Activated CD8-positive, alpha-beta T cell treated with anti-CD3 and anti-CD28 coated beads, Interleukin-2, amount 10 ng/mL, durations not matched to agents 7 days and 5 days (primary cell): ENCODE measurements at places on chromosomes 3 and 15. TPM values are rescaled to one million over a fixed set of nuclear protein-coding genes. Genes with fewer than 3 reads are reported as not detected.

GRCh38 chr3:5181469-5182141 is 5.9 kb upstream of the EDEM1 start:
- H3K27me3 ChIP-seq: no peaks in the 10 kb centered on the region
- no peak for DNase-seq
- H3K27ac ChIP-seq: no peak overlapping the region

DNA sequence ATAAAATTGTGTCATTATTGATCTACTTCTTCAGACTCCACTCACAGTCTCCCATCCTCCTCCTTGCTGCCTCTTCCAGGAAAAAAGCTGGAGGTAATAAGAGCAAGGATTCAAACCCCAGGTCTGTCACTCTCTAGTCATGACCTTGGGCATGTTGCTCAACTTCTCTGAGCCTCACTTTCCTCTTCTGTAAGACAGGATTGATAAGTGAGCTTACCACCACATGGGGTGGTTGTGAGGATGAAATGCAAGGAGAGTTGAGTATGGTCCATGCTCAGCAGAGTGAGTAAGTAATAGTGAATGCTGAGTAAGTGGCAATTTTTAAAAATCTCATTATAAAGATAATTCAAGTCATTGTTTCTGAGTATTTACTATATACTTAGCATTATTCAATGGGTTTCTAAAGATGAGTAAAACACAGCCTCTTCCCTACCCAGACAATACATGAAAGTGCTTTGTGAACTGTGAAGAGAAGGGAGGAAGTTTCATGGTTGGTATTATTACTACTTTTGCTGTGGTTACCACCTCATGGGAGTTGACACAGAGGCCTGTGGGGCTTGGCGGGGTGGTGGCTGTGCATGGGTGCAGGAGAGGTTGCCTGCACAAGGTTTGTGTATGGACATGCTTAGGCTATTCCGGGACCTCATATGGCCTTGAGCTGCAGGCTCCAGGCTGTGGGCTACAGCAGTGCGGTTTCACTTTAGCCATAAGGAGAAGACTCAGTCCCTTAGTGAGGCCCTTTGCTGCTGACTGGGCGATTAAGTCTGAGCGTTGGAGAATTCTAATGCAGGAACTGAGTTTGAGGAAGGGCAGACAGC is 30.0 kb downstream of the SLC6A11 start:
- H3K27ac ChIP-seq: no peak overlapping the region
- H3K36me3 ChIP-seq: no peaks in the 10 kb centered on the region
- H3K4me1 ChIP-seq: no peaks in the 10 kb centered on the region
- H3K27me3 ChIP-seq: peaks cover 3% of the 10 kb centered on the region

- H3K4me1 ChIP-seq: no peaks in the 10 kb centered on the region
- no peak overlapping the region for H3K27ac ChIP-seq
- H3K4me3 ChIP-seq: no peak overlapping the region
- no peak for DNase-seq
Observed at GRCh38 chr3:126316031-126316461, 41.2 kb downstream of the KLF15 start.

RPS27L gene
- total RNA-seq: 235 TPM

PCOLCE2 gene
- total RNA-seq: not detected

DNA sequence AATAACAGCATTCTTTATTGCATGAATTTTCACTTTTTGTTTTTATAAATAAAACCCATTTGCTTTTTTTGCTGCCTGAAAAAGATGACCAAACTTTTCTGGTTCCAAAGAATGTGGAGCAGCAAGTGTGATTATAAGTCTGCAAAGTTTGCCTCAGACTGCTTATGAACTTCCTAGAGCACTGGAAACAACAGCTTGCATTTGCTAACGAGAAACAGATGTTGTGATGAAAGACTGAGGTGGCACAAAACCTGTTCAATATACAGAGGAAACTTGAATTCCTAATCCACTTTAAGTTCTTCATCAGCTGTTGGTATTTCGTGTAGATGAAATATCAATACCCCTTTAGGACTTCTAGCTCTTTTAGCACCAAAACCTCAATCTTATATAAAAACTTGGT is 9.3 kb downstream of the ZPLD1 start:
- DNase-seq: no peak
- H3K27ac ChIP-seq: no peak overlapping the region
- H3K4me1 ChIP-seq: no peaks in the 10 kb centered on the region

SLC24A5 gene
- total RNA-seq: not detected

THRB gene
- total RNA-seq: not detected

C3orf18 gene
- total RNA-seq: 58.5 TPM

DNA sequence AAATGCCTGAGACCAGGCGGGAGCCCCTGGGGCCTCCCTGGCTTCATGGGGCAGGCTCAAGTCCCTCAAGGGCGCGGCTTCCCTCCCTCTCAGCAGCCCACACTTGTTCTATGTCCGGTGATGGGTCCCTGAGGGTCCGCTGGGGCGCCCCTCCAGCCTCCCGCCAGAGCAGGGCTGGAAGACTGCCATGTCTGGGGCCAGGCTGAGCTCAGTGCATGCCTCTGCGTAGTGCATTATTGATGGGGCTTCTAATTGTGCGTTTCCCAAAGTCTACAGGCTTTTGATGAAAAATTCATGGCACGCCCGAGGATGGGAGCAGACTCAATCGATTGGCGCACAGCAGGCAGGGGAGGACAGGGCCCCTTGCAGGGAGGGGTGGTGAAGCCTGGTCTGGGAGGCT is 51.3 kb downstream of the CYP11A1 start:
- H3K27me3 ChIP-seq: no peaks in the 10 kb centered on the region
- no peak overlapping the region for H3K4me3 ChIP-seq
- H3K4me1 ChIP-seq: peaks cover 76% of the 10 kb centered on the region
- H3K27ac ChIP-seq: peak overlapping the region; percentile 86
- DNase-seq: no peak
- H3K36me3 ChIP-seq: no peaks in the 10 kb centered on the region

GRCh38 chr3:44478606-44479094 is 1.2 kb upstream of the ZNF445 start:
- no peak overlapping the region for H3K27ac ChIP-seq
- H3K4me3 ChIP-seq: no peak overlapping the region
- no peak for DNase-seq
- peaks cover 8% of the 10 kb centered on the region for H3K36me3 ChIP-seq
- no peaks in the 10 kb centered on the region for H3K27me3 ChIP-seq
- peaks cover 21% of the 10 kb centered on the region for H3K4me1 ChIP-seq

DNA sequence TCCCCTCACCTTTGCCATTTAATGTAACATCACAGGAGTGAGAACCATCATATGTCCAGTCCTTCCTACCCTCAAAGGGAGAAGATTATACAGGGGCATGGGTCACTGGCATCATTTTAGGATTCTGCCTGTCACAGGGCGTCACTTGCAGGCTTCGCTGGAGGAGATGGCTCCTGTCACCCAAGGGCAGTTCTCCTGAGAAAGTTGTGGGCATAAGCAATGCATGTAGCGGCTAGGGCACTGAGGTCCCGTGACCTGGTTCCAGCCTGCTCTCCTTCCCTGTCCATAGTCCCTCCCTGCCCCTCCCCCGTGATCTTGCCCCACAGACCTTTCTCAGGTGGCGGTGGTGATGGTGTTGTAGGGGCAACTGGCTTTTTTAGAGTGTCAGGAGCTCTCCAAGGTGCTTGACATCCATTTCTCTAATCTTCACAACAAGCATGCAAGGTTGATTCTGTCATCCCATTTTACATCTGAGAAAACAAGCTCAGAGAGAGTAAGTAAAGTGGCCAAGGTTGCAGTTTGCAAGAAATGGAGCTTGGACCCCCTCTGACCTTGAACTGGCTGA is 241.5 kb upstream of the CTDSPL start:
- H3K27ac ChIP-seq: no peak overlapping the region
- no peak overlapping the region for H3K4me3 ChIP-seq
- no peaks in the 10 kb centered on the region for H3K4me1 ChIP-seq
- H3K27me3 ChIP-seq: no peaks in the 10 kb centered on the region

PAQR5 gene
- total RNA-seq: not detected

POTEB2 gene
- not detected for total RNA-seq
